ENCODE measurements at places on chromosomes 6 and 20. TPM values are rescaled to one million over a fixed set of nuclear protein-coding genes. Genes with fewer than 3 reads are reported as not detected.

GRCh38 chr20:49444553-49444990 lies 37.9 kb downstream of the KCNB1 start:
- no peak for DNase-seq
- H3K27ac ChIP-seq, result no peak overlapping the region
- H3K36me3 ChIP-seq, result no peaks in the 10 kb centered on the region
- H3K4me3 ChIP-seq, result no peak overlapping the region

Gene ELOVL2
- 0.07 TPM for total RNA-seq

Gene ATP6V1G2
- 5.6 TPM for total RNA-seq

DNA sequence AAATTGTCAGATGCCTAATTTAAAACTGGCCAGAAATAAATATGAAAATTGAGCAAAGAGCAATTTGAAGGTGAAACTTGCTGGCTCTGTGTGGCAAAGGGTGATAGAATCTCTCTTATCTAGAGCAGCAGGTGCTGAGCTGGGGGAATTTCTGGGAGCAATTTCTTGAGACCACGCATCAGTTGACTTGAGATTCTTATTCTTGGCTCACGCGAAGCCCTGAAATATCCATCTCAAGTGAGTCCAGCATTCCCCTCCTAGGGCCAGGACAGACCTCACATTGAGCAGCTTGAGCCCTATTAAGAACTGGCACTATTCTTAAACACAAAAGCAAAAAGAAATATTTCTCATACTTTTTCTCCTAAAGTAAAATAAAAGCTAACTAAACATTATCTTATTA lies 66.3 kb downstream of the MAP7 start:
- DNase-seq, result no peak
- no peak overlapping the region for H3K27ac ChIP-seq
- peaks cover 11% of the 10 kb centered on the region for H3K27me3 ChIP-seq
- no peak overlapping the region for H3K4me3 ChIP-seq
- H3K4me1 ChIP-seq, result no peaks in the 10 kb centered on the region

GRCh38 chr6:98463038-98464000 lies 371.1 kb upstream of the POU3F2 start:
- H3K27ac ChIP-seq, result no peak overlapping the region
- no peak overlapping the region for H3K4me3 ChIP-seq
- H3K36me3 ChIP-seq, result no peaks in the 10 kb centered on the region
- H3K27me3 ChIP-seq, result no peaks in the 10 kb centered on the region
- no peaks in the 10 kb centered on the region for H3K4me1 ChIP-seq

Gene UBE2J1
- 20.6 TPM for total RNA-seq

GRCh38 chr6:147407571-147407970 lies 100.9 kb upstream of the SAMD5 start:
- H3K4me3 ChIP-seq, result no peak overlapping the region
- no peaks in the 10 kb centered on the region for H3K4me1 ChIP-seq
- H3K36me3 ChIP-seq, result no peaks in the 10 kb centered on the region

DNA sequence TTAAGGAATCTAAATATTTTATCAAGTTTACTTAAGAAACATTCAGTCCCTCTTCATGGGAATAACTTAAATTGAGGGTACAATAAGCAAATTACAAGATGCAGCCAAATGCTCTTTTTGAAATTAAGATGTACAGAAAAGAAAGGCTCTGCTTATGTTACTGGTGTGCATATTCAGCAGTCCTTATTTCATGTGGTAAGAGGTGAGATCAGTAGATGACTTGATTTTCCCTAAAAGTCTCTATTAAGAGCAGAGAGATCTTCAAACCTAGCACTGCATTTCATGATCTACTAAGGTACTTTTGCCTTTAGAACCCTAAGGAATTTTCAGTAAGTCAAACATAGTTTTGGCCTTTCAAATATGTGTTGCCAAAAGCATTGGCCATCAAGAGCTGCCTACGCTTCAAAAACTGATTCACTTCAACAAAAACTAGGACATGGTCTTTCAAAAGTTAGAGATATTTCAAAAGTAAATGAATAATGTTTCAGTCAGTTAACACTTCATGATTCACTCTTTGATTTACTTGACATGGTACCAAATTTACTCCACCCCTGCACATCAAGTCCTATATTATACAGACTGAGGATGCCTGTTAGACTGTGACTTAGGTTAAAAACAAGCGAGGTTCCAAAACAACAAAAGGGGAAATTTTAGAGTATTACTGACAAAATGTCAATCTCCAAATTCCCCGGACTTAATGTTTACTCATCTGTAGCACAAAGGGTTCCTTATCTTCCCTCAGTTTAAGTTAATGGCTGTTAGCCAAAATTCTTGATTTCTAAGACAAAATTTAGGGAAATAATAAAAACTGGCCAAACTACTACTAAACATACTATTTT lies 19.2 kb downstream of the C6orf62 start:
- H3K4me3 ChIP-seq, result peak overlapping the region; percentile 85
- H3K4me1 ChIP-seq, result peaks cover 63% of the 10 kb centered on the region
- peaks cover 24% of the 10 kb centered on the region for H3K36me3 ChIP-seq
- peak overlapping the region; percentile 97 for H3K27ac ChIP-seq

DNA sequence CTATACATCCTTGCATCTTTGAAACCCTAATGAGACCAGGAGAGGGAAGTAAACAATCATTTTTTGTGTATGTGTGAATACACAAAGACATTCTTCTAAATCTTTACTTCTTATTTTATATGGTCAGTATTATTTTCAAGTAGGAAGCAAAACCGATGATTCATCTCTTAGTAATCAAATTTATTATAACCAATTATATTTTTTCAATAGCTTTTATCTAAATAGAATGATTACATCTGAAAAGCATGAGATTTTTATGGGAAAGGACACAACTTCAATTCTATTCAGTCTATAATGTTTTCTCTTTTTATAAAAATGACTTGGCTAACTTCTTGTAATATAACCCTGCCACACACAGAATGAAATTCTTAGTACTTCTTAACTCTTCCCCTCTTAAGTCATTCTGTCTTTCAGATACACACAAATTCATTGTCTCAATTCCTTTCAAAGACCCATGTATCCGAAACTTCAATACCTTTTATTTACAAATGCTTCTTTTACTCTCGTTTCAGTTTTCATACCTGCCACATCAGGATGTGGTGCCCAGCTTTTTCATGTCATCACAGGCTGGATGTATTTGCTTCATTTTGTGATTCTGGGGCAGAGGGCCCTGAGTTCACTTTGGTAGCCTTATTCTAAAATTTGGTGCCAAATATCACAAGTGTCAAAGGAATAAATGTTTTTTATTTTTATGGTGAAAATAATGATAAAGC lies 227.0 kb downstream of the PHF3 start:
- H3K4me1 ChIP-seq, result no peaks in the 10 kb centered on the region
- no peaks in the 10 kb centered on the region for H3K27me3 ChIP-seq
- no peak for DNase-seq
- H3K36me3 ChIP-seq, result no peaks in the 10 kb centered on the region

GRCh38 chr6:113476937-113477839 lies 380.0 kb upstream of the MARCKS start:
- H3K36me3 ChIP-seq, result no peaks in the 10 kb centered on the region
- H3K4me1 ChIP-seq, result no peaks in the 10 kb centered on the region
- H3K27me3 ChIP-seq, result no peaks in the 10 kb centered on the region
- H3K4me3 ChIP-seq, result no peak overlapping the region

- peaks cover 1% of the 10 kb centered on the region for H3K36me3 ChIP-seq
- no peak overlapping the region for H3K27ac ChIP-seq
- DNase-seq, result no peak
- H3K4me3 ChIP-seq, result no peak overlapping the region
- peaks cover 6% of the 10 kb centered on the region for H3K4me1 ChIP-seq
These were observed 286.0 kb downstream of the ADGB start for GRCh38 chr6:146884728-146885127.

GRCh38 chr6:109962271-109962670 lies 15.8 kb upstream of the GPR6 start:
- H3K4me3 ChIP-seq, result no peak overlapping the region
- H3K27ac ChIP-seq, result no peak overlapping the region
- no peaks in the 10 kb centered on the region for H3K36me3 ChIP-seq
- no peaks in the 10 kb centered on the region for H3K4me1 ChIP-seq
- H3K27me3 ChIP-seq, result peaks cover 4% of the 10 kb centered on the region

- H3K27ac ChIP-seq, result no peak overlapping the region
- no peak overlapping the region for H3K4me3 ChIP-seq
- no peak for DNase-seq
- H3K36me3 ChIP-seq, result no peaks in the 10 kb centered on the region
- H3K27me3 ChIP-seq, result peaks cover 5% of the 10 kb centered on the region
- H3K4me1 ChIP-seq, result no peaks in the 10 kb centered on the region
These were observed 18.7 kb downstream of the CNKSR3 start for GRCh38 chr6:154491567-154492470.

GRCh38 chr6:120871416-120872261 lies 462.6 kb downstream of the TBC1D32 start:
- H3K36me3 ChIP-seq, result no peaks in the 10 kb centered on the region
- no peak overlapping the region for H3K27ac ChIP-seq
- H3K4me3 ChIP-seq, result no peak overlapping the region
- H3K4me1 ChIP-seq, result no peaks in the 10 kb centered on the region
- no peaks in the 10 kb centered on the region for H3K27me3 ChIP-seq
